ENCODE measurements at places on chromosomes 7 and 10. TPM values are rescaled to one million over a fixed set of nuclear protein-coding genes. Genes with fewer than 3 reads are reported as not detected.

- H3K27me3 ChIP-seq: no peaks in the 10 kb centered on the region
- DNase-seq: no peak
- H3K4me1 ChIP-seq: no peaks in the 10 kb centered on the region
- no peaks in the 10 kb centered on the region for H3K36me3 ChIP-seq
- H3K27ac ChIP-seq: no peak overlapping the region
These were observed 57.6 kb downstream of the PCLO start for GRCh38 chr7:83105063-83105462.

DNA sequence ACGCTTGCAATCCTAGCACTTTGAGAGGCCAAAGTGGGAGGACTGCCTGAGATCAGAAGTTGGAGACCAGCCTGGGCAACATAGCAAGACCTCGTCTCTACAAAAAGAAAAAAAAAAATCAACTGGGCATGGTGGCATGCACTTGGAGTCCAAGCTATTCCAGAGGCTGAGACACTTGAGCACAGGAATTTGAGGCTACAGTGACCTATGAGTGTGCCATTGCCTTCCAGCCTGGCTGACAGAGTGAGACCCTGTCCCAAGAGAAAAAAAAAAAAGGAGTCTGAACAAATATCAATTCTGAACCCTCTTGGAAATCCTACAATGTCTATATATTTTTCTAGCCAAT, 126.8 kb upstream of the NRP1 start:
- no peaks in the 10 kb centered on the region for H3K36me3 ChIP-seq
- H3K4me1 ChIP-seq: 0 out of 2 replicates have a peak, but pooled peaks cover 2% of the 10 kb centered on the region
- H3K27me3 ChIP-seq: no peaks in the 10 kb centered on the region
- no peak overlapping the region for H3K4me3 ChIP-seq
- DNase-seq: no peak

DNA sequence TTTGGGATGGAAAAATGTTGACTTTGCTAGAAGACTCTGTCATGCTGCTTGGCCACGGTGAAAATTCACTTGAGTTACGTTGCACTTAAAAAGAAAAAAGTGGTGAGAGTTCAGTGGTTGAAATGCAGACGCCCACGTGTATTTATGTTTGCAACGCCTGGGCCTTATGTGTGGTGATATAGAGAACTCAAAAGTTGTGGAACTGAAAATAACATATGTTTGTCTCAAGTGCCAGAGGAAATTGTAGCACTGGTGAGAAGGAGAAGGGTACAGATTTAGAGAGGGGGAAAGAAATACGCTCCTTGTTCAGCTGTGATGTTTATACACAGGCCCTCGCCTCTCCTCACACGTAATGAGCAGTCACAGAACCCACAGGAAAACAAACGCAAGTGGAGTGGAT, 73.6 kb downstream of the EMX2 start:
- no peaks in the 10 kb centered on the region for H3K36me3 ChIP-seq
- H3K4me3 ChIP-seq: no peak overlapping the region
- no peak for DNase-seq
- H3K27me3 ChIP-seq: no peaks in the 10 kb centered on the region
- no peak overlapping the region for H3K27ac ChIP-seq

DNA sequence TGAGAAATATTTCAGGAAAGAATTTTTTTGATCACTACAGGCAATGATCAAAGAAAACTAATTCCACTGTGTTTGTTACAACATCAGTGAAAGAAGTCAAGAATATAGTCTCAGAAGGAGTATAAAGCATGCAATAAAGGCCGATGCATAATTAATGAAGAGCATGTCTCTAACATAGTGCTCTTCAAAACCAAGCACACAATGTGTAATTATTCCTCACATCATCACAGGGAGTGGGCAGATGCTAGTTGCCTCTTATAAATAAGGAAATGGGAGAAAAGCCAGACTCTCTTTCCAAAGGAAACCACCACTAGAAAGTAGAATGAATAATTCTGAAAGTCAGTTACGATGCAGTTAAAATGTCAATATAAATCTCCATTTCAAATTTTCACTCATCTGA, 220.1 kb downstream of the TEX36 start:
- H3K27ac ChIP-seq: no peak overlapping the region
- H3K4me1 ChIP-seq: no peaks in the 10 kb centered on the region
- H3K27me3 ChIP-seq: no peaks in the 10 kb centered on the region
- no peak overlapping the region for H3K4me3 ChIP-seq

GRCh38 chr7:150994141-150994837, 3.5 kb downstream of the NOS3 start:
- peaks cover 4% of the 10 kb centered on the region for H3K4me1 ChIP-seq
- H3K27ac ChIP-seq: no peak overlapping the region
- H3K36me3 ChIP-seq: no peaks in the 10 kb centered on the region
- no peak overlapping the region for H3K4me3 ChIP-seq

DNA sequence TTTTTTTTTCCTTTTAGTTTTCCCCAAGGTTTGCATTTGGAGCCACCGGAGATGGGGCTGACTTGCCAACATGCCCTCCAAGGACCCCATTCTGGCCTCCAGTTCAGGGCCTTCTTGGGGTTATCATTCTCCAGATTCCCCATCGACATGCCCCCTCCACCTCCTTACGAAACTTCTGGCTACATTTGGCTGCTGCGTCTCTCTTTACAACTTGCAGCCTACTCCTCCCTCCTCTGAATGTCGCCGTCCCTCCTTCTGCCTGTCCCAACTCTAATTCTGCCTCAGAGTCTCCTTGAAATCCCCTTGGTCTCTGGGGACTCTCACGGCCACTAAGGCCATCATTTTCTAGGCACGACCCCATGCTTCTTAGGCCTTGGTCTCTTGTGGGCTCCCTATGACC, 72.2 kb upstream of the PODXL start:
- no peak overlapping the region for H3K4me3 ChIP-seq
- H3K27ac ChIP-seq: no peak overlapping the region
- H3K4me1 ChIP-seq: peaks cover 33% of the 10 kb centered on the region
- no peaks in the 10 kb centered on the region for H3K36me3 ChIP-seq

GRCh38 chr10:4434516-4435071, 391.4 kb upstream of the AKR1E2 start:
- H3K36me3 ChIP-seq: no peaks in the 10 kb centered on the region
- peak; percentile 44 for DNase-seq
- H3K4me3 ChIP-seq: no peak overlapping the region
- H3K4me1 ChIP-seq: peaks cover 12% of the 10 kb centered on the region

- no peak overlapping the region for H3K4me3 ChIP-seq
- no peak for DNase-seq
- H3K27me3 ChIP-seq: no peaks in the 10 kb centered on the region
- no peak overlapping the region for H3K27ac ChIP-seq
- no peaks in the 10 kb centered on the region for H3K36me3 ChIP-seq
These were observed 1.2 kb downstream of the CLDN4 start for GRCh38 chr7:73831834-73832651.

GRCh38 chr7:2624293-2624886, 7.4 kb upstream of the TTYH3 start:
- DNase-seq: no peak
- H3K4me1 ChIP-seq: peaks cover 17% of the 10 kb centered on the region
- no peak overlapping the region for H3K27ac ChIP-seq
- no peaks in the 10 kb centered on the region for H3K27me3 ChIP-seq
- H3K36me3 ChIP-seq: no peaks in the 10 kb centered on the region
- no peak overlapping the region for H3K4me3 ChIP-seq

GRCh38 chr10:31745612-31746376, 182.8 kb downstream of the ARHGAP12 start:
- H3K4me1 ChIP-seq: peaks cover 23% of the 10 kb centered on the region
- no peaks in the 10 kb centered on the region for H3K36me3 ChIP-seq
- peak; percentile 97 for DNase-seq
- peak overlapping the region; percentile 48 for H3K27ac ChIP-seq
- H3K4me3 ChIP-seq: no peak overlapping the region

DNA sequence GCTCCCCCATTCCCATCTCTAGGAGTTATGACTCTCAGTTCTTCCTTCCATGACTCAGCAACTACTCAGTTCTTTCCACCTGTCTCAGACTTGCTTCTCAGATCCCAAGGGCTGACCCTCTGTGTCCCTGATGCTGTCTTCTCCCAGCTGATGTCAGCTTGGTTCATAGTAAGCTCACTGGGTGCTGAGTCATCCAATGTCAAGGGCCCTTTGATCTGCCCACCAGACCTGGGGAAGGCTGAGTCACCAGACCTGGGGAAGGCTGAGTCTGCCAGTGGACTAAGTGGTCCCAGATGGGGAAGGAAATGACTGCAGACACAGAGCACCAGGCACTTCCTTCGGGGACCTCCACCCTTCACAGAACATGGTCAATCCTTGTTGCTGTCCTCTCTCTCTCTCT, 76.1 kb upstream of the ZEB1 start:
- H3K27me3 ChIP-seq: no peaks in the 10 kb centered on the region
- no peaks in the 10 kb centered on the region for H3K36me3 ChIP-seq
- no peak overlapping the region for H3K4me3 ChIP-seq
- H3K4me1 ChIP-seq: peaks cover 9% of the 10 kb centered on the region
- H3K27ac ChIP-seq: peak overlapping the region; percentile 2
- DNase-seq: peak; percentile 99

DNA sequence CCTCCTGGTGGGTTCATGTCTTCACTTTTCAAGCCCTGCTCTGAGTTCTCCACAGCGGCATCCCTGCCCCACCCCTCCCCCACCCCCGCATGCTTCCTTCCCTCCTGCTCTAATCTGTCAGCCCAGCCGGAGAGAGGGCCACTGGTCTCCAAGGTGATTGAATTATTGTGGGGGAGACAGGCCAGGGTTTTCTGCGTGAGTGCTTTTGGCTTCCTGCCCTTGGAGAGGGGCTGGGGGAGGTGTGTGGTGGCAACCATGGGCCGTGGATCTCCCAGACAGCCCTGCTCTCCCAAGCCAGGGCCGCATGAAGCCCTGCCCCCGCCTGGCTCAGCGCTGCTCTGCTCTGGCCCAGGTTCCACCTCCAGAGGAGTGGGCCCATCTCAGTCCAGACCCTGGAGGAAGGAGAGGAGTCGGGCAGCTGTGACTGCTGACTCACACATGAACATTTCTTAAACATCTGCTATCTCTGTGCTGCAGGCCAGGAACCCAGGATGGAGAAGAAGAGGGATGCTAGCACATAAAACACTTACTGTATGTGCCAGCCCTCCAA, 109.9 kb downstream of the ZMIZ1 start:
- H3K4me3 ChIP-seq: no peak overlapping the region
- H3K36me3 ChIP-seq: peaks cover 12% of the 10 kb centered on the region

GRCh38 chr7:114879554-114879953, 42.3 kb upstream of the MDFIC start:
- DNase-seq: peak; percentile 81
- H3K4me1 ChIP-seq: peaks cover 1% of the 10 kb centered on the region
- no peak overlapping the region for H3K4me3 ChIP-seq
- no peak overlapping the region for H3K27ac ChIP-seq

GRCh38 chr7:154388999-154389398, 336.8 kb downstream of the DPP6 start:
- H3K27ac ChIP-seq: no peak overlapping the region
- DNase-seq: no peak
- H3K4me1 ChIP-seq: no peaks in the 10 kb centered on the region
- no peaks in the 10 kb centered on the region for H3K27me3 ChIP-seq

GRCh38 chr10:21171936-21172541, 274.9 kb upstream of the NEBL start:
- H3K27me3 ChIP-seq: peaks cover 27% of the 10 kb centered on the region
- no peaks in the 10 kb centered on the region for H3K4me1 ChIP-seq

DNA sequence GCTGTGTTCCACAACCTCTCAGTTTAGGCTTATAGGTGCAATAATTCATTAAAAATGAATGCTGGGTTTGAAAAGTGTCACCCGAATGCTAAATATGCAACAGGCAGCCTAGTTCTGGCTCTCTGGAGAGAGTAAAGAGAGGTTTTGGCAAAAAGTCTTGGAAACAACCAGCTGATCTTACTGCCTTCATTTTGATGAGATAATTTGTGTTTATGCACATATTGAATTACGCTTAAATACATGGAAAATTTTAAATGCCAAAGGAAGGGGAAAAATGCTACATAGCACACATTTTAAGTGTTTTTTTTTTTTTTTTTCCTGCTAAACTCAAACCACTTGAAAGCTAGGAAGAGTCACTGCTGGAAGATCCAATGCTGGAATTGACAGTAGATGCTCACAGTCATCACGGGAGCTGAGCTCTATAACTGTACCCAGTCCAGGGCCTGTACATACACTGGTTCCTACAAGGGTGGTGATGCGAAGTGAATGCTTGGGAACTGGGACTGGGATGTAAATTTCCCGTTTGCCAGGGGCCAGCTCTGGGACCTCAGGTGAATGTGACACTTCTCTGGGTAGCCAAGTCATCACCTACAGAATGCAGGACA, 151.5 kb downstream of the PFKFB3 start:
- no peak overlapping the region for H3K4me3 ChIP-seq
- H3K27me3 ChIP-seq: no peaks in the 10 kb centered on the region
- no peaks in the 10 kb centered on the region for H3K36me3 ChIP-seq
- DNase-seq: no peak

Gene PLEKHS1
- not detected for total RNA-seq

Gene CASP7
- total RNA-seq: 20.3 TPM

Gene CYP17A1
- total RNA-seq: not detected

Gene CALY
- total RNA-seq: not detected

Gene BAMBI
- 19.4 TPM for total RNA-seq

Gene CYP3A4
- not detected for total RNA-seq

Gene LRRD1
- under 0.01 TPM for total RNA-seq

Gene TMEM60
- 19.2 TPM for total RNA-seq

All from IMR-90 (cell line).